ENCODE measurements at places on chromosomes 6 and 20.
A peak's percentile ranks its signal among the peaks of the same experiment; 100 is the strongest.

GRCh38 chr20:59334651-59335300 lies 34.4 kb downstream of the EDN3 start:
- DNase-seq, result no peak

- peak; percentile 76 for DNase-seq
Observed at GRCh38 chr6:154954347-154954746, 40.8 kb upstream of the TIAM2 start.

DNA sequence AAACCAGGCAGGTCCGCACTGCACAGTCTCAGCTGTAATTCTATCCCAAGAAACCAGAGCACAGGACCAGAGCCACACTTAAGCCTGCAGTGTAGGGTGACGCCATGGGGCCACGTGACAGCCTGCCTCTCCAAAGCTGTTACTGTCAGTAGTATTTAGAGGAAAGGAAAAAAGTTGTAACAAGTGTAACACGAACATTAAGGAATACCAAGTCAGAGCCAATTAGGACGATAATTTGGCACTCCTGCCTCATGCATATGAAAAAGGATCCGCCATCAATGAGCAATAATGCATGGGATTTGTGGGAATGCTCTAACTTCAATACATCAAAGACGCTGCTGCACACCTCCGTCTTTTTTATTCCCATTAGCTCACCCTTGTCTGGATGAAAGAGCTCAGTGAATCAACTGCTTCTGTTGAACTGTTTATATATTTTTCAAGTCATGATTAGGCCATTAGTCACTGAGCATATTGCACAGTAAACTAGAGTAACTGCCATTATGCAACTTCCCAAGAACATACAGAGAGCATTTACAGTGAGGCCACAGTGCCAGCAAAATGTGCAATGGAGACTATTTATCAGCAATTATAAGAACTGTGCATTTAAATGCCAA lies 79.9 kb downstream of the ATXN1 start:
- no peak for DNase-seq

GRCh38 chr20:3728354-3728753 lies 4.1 kb upstream of the HSPA12B start:
- no peak for DNase-seq

DNA sequence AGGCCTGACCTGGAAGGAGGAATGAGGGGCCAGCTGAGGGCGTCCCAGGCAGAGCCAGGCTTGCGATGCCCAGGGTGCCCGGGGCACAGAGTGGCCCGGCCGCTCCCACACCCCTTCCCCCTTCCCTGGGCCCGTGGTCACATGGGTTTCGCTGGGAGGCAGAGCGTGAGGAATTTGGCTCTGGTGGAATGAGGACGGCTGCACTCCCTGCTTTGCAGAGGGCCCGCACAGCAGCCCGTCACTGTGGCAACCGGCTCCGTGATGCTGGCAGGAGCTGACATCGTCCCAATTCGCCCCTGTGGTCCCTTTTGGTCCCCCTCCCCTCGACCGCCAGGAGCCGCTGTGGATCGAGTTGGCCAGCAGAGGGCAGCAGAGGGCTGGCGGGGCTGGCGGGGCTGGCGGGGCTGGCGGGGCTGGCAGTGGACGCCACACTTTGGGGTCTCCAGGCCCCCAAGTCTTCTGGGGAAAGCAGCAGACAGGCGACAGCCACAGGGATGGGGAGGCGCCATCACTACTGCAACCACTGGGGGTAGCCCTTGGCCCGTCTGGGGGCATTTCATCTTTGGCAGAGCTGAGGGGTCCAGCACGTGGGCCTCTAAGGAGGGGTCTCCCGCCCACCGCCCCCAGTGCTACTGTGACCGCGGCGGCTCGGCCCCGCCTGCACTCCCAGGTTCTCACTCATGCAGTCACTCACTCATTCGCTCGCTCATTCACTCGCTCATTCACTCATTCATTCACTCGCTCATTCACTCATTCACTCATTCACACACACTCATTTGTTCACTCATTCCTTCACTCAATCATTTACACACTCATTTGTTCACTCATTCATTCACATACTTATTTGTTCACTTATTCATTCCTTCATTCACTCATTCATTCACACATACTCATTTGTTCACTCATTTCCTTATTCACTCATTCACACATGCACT lies 49.7 kb upstream of the BHLHE23 start:
- peak; percentile 14 for DNase-seq

- DNase-seq, result no peak
Observed at GRCh38 chr6:124956018-124956417, 6.2 kb upstream of the RNF217 start.

DNA sequence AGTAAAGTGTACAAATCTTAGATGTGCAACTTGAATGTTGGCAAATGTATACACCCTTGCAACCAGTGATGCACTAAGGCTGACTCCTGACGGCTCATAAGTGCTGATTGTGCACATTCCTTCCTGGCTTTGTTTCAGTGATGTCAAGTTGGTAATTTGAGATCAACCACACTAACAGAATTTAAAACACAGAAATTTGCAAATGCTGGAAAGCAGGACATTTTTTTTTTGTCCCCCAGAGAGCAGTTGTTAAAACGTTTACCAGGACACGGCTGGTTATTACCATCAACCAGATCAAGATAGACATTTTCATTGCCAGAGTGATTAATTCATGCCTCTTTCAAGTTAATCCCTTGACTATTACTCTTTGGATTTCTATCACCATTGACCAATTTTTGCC lies 735.6 kb downstream of the RFPL4B start:
- no peak for DNase-seq

- DNase-seq, result no peak
Observed at GRCh38 chr6:1933292-1933691, 312.1 kb downstream of the GMDS start.

DNA sequence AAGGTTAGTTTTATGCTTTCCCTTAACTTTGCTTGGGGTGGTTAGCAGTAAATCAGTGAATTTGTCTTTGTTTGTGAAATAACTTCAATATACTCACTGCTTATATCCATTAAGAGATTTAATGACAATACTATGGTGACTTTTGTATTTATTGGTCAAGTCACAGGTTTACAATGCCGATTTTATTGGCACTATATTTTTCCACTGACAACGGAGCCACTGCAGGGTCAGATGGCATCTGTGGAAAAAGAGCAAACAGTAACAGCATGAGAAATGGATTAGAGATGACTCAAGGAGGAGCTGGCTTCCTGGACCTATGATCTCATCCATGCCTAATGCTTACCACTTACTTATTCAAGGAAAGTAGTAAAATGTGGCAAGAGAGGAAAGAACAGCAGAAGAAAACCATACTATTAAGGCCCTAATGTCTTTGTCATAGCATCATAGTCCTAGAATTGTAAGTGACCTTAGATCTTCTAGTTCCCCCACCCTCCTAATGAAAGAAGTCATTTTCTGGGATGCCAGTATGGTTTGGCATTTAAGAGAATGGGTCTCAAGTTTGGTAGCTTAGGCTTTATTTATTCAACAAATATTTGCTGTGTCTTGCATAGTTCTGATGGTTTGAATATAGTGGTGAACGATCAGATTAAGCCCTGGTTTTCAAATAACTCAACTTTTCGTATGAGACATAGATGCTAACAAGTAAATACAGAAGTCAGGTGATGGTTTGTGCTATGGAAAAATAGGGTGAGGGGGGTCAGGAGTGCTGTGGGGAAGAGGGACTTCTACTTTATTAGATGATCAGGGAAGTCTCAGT lies 18.5 kb downstream of the RNF144B start:
- DNase-seq, result no peak

- DNase-seq, result no peak
Observed at GRCh38 chr20:18971121-18971520, 157.5 kb downstream of the SCP2D1 start.

DNA sequence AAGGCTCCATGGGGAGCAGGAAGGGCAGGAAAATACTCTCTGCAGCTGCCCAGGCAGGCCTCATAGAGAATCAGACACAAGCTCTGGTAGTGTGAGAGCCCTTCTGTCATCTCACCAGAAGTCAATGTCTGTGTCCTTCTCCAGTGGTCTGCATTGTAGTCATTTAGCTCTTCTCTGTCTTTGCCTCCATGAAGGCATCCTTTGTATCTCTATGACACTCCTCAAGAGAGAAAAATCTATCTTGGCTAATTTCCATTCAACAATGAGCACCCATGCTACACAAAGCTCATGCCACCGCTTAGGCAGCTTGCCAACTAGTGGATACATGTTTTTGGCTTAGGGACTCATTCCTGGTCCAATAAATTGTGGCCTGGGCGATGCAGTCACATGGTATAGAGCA lies 92.1 kb downstream of the RNF217 start:
- no peak for DNase-seq

- DNase-seq, result no peak
Observed at GRCh38 chr6:12490351-12490903, 200.3 kb downstream of the EDN1 start.

- no peak for DNase-seq
Observed at GRCh38 chr6:15337582-15337981, 91.7 kb downstream of the JARID2 start.

DNA sequence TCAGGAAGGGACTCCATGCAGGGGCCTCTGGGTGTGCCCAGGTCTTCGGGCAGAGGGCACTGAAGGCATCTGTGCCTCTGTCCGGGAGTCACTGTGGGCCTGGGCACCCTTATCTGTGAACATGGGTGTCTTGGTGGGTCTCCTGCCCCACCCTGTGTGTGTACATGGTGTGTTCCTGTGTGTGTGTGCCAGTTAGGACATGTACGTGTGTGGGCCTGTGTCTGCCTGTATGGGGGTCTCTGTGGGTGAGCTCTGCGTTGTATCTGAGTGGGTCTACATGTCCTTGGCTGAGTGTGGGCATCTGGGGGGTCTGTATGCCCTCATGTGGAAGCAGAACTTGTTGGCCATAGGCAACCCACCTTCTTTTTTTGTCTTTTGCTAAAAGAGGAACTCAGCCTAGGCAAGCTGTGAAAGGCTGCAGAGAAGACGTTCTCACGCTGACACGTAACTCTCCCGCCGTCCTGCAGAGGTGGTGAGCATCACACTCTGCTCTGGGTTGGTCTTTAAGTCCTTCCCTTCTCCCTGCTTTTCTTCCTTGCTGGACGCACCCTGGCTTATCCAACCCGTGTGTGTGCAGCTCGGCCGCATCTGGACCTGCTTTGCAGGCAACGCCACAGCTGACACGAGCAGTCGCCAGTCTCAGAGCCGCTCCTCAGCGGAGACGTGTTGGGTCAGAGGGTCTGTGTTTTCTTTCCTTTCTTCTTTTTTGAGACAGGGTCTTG lies 532 bp upstream of the NPBWR2 start:
- no peak for DNase-seq

DNA sequence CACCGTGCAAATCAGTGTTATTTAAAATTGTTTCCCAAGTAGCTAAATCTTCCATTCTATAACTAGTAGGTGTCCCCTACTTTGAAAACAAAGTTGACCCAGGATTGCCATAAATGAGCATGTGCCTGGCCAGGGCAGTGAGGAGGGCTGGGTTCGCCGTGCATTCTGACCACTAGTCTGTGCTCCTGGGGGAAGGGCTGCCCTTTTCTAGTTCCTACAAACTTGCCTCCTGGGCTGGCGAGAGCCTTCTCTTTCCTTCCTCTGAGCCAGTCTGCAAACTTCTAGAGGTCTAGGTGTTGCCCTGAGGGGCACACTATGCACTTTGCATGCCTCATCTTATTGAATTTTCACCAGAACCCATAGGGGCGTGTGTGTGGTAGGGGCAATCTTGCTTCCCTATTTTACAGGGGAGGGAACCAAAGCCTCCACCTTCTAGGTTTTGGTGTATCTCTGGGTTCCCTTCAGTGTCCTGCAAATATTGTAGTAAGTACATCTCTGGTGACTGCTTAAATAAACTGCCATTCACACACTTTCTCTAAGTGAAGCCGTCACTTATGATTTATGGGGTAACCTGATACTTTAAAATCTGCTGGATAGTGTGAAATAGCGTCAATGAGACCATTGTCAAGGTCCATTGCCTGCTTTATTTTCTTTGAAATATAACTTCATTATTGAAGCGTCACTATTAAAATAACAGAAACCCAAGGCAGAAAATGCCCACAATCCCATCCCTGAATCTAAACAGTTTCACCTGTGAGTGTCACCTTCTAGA lies 42.2 kb downstream of the CDH26 start:
- DNase-seq, result no peak

DNA sequence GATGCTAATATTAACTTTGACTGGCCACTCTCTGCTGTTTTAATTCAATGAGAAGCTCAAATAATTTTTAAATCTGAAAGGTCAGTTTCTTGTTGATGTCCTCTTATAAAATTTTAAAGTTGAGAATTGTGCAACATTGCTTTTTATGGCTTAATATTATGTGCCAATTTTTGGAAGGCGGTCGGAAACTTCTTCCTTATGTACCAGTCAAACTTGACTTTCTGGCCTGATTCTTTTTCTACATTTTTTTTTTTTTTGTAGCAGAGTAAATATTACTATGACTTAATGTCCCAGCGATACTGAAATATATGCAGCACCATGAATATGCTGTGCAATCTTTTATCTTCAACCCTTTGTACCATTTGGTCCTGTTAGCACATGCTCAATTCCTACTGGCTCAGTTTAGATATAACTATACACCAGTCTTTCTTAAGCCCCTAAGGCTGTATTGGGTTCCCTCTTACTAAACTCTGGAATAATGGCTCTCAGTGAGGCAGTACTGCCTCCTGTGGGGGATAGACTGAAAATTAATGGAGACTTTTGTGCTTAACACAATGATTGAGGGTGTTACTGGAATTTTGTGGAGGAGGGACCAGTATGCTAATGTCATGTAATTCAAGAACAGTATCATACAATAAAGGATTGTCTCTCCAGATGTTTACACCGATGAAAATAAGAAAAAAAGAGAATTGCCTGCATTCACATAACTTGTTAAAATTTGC lies 156.4 kb upstream of the SYNCRIP start:
- no peak for DNase-seq

DNA sequence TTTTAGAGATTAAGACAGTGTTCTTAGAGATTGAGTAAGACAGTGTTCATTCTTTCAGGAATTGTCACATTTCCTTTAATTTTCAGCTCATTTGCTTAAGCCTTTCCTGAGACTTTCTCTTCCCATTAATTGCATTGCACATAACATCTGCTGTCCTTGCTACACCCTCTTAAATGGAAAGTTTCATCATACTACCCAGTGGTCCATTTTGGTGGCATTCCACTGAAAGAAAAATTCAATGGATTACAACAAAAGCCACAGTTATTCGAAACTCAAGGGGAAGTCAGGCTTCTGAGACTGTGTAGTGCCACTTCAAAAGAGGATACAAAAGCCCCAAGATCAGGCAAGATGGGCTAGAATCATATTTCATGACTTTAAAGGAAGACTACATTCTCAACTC lies 64.0 kb downstream of the RSPO3 start:
- DNase-seq, result no peak

- DNase-seq, result no peak
Observed at GRCh38 chr6:75796723-75797122, 47.7 kb downstream of the MYO6 start.
